Activated T-helper 9 cell treated with anti-CD3 and anti-CD28 coated beads, Interleukin-2, amount 50 U/mL, for 16 hours (primary cell): ENCODE measurements at places on chromosomes 5 and 9.

DNA sequence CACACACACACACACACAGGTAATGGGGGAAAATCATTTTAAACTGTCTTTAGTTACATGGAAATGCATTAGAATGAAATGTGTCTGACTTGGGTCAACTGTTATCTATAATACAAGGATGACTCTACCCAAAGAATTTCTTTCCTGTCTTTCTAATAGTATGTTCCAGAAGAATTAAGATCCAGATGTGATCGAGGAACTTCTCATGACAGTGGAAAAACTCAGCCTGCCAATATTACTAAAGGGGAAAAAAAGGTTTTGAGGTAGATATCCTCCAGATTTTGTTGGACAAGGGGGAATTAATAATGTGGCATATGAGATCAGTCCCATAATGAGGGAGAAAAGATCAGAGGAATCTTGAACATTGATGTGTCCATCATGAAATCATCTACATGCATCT lies 190.6 kb upstream of the MAP3K1 start:
- no peak for DNase-seq

GRCh38 chr5:175588709-175589429 lies 69.0 kb upstream of the HRH2 start:
- no peak for DNase-seq

- no peak for DNase-seq
Observed at GRCh38 chr9:99592834-99593574, 228.7 kb upstream of the NR4A3 start.

DNA sequence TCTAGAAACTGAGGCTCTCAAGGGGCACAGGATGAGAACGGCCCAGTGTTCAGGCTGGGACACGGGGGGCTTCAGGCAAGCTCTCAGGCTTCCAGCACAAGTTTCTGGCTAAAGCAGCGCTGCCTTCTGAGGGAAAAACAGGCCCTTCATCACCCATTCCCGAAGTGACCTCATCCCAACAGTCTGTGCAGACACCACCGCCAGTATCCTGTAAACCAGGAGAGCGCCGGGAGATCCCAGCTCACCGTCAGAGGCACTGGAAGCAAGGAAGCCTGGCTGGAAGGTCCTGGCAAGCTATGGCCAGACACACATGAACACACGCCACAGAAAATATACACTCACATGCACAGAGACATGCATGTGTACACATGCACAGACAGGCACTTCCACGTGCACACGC lies 8.8 kb downstream of the SLC12A7 start:
- no peak for DNase-seq

DNA sequence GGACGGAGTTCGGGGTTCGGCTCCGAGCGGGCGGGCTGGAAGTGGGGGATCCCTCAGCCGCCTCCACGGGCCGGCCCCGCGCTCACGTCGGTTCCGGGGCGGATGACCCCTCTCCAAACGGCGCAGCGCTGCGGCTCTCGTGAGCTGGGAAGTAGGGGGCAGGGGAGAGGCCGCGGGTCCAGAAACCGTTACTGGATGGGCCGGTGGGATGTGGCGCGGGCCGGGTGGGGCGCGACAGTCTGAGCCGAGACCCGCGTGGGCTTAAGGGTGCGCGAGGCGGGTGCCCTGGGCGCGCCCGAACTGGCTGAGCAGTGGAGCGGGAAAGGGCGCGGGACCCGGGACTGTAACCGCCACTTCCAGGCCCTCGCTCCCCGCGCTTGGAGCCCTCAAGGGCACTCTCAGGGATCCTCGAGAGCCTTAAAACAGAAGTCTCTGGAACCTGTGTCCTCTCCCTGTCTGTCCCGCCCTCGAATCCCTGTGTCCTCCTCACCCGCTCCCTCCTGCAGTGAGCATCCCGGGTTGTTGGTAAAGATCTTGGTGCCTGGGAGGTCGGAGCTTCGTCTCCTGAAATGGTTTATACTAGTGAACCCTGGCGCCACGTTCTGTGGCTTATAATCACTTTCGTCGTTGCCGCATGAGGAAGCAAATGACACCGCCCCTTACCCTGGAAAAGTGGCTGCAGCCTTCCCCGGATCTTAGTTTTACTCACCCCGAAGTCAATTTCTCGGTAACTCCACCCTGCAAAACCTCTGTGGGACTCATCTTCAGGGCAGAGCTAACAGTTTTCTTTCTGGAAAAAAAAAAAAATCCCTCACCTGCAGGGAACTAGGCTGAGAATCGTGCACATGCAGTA lies 571 bp upstream of the MARCHF11 start:
- DNase-seq, result no peak

- DNase-seq, result no peak
Observed at GRCh38 chr5:154771383-154771901, 16.3 kb downstream of the LARP1 start.

- DNase-seq, result no peak
Observed at GRCh38 chr9:34994260-34994899, 4.8 kb downstream of the DNAJB5 start.

DNA sequence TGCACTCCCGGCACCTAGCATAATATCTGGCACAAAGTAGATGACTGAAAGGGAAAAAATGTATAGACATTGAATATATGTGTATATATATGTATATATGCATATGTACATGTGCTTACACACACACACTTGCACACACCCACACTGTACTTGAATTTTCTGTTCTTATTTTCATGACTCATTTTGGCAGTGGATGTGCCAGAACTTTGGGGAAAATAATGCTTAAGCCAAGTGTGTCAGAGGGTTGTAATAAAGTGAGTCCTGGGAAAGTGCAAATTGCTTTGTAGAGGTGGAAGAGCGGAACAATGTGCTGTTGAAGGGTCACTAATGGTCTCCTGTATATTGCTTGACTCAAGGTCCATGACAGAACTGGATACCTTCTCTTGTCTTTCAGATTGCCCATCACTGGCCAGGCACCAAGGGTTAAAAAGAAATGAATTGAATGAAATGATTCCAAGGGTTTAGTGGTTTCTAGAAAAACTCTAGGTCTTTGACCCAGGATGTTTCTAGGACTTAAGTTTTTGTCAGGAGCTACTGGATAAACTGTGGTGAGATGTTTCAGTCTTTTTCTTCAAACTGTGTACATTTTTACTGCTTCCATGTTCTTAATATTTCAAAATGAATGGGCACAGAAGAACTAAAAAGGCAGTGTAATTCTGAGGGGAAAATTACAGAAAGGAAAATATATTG lies 129.9 kb upstream of the MOCS2 start:
- no peak for DNase-seq
